ENCODE measurements at places on chromosomes 11 and 22.
A peak's percentile ranks its signal among the peaks of the same experiment; 100 is the strongest.

GRCh38 chr22:25557218-25557617, 7.3 kb upstream of the GRK3 start:
- no peak for DNase-seq

DNA sequence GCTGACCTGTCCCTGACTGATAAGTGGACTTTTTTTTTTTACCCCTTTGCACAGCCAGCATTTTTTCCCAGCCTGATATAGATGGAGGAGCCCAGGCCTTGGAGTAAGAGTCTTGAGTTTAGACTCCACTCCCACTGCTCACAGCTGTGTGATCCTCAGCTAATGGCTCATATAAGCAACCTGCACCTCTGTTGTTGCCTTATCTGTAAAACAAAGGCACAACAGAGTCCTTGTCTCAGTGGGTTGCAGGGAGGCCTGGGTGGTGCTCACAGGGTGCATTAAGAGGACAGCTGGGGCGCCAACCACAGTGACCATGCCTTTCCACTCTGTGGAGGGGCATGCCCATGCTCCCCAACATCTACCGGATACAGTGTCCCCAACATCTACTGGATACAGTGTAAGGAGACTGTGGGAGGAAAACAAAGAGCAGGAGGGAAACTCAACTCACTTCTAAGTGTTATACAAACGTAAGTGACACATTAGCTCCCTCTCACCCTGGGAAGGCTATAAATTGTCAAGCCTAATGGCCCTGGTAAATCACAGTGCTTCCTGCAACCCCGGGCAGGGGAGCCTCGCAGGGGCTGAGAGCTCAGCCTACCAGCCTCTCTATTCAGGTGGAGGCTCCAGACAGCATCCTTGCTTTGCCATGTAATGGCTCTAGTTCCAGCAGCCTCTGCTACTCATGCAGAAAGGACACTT, 109.5 kb downstream of the TENM4 start:
- DNase-seq = no peak

DNA sequence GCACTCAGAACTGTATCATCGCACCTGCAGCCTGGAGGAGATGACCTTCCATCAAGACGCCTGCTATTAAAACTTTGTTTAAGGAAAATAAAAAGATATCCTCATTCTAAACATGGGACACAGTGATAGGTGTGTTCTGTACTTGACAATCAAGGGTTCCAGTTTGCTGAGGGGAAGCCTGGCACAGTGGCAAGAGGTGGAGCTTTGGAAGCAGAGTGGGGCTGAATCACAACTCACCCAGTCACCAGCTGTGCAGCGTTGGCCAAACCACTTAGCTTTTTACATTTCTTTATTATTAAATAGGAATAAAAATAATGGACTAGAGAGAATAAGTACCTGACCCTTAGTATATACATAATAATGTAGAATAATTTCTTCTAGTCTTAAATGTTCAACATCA, 220.7 kb downstream of the TENM4 start:
- DNase-seq = peak; percentile 31

DNA sequence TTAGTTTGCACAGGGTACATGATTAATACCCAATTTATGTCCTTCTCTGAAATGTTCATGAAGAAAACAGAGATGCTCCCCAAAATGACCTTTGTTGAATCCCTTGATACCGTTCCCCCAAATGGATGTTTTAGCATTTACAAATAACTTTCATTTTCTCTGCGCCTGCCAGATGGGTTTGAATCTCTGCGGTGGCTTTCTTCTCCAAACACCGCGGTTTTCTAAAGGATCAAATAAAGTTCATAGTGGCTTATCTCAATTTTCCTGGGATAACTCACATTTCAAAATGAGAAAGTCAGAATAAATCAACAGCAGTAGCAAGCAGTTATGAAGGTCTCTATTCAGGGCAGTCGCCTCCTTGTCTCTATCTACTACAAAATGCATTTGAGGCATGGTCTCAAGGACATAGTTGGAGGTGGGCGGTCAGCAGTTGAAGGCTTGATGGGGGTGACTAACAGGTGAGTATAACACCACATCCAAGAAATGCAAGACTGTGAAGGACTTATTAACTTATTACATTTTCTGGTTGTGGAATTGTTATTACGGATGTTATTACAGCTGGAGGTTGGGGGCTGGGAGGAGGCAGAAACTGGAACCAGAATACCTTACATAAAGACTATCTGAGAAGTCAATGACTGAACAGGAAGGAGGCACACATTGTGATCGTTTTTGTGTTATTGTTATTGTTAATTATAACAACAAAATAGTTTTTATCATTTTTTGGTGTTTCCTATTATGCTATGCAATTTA, 1513.3 kb downstream of the FAM181B start:
- no peak for DNase-seq

- DNase-seq = peak; percentile 93
Observed at GRCh38 chr11:126149759-126150625, 61.5 kb downstream of the RPUSD4 start.

GRCh38 chr11:126337474-126338241, 17.8 kb upstream of the ST3GAL4 start:
- no peak for DNase-seq

- DNase-seq = no peak
Observed at GRCh38 chr11:78577495-78577894, 2.8 kb upstream of the NARS2 start.

DNA sequence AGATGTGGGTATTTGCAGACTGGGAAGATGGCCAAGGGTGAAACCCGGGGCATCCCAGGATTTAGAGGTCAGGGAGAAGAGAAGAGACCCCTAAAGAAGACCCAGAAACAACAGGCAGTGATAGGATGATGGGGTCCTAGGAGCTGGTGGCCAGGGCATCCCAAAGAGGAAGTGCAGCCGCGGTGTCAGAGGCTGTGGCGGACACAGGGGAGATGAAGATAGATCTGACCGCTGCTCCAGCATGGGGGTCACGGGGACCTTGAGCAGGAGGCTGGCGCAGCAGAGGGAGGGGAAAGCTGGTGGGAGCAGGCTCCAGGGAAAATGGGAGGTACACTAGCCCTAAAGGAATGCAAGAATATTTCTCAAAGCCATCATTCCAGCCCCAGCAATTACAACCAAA, 47.3 kb downstream of the CTTN start:
- DNase-seq = no peak

DNA sequence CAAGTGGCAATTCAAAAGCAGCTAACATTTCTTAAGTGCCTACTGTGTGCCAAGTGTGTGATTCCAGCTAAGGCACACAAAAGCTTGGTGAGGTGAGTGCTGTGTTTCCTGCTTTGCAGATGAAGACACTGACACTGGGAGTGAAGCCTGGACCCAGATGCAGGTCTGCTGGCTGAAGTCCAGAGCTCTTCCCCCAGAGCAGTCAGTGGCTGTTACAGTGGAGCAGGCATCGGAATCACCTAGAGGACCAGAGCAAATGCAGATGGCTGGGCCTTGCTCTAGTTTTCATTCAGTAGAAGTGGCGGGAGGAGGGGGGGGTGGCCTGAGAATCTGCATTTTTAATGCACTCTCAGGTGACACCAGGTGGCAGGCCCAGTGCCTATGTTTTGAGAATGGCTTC, 342.3 kb downstream of the CADM1 start:
- DNase-seq = no peak

DNA sequence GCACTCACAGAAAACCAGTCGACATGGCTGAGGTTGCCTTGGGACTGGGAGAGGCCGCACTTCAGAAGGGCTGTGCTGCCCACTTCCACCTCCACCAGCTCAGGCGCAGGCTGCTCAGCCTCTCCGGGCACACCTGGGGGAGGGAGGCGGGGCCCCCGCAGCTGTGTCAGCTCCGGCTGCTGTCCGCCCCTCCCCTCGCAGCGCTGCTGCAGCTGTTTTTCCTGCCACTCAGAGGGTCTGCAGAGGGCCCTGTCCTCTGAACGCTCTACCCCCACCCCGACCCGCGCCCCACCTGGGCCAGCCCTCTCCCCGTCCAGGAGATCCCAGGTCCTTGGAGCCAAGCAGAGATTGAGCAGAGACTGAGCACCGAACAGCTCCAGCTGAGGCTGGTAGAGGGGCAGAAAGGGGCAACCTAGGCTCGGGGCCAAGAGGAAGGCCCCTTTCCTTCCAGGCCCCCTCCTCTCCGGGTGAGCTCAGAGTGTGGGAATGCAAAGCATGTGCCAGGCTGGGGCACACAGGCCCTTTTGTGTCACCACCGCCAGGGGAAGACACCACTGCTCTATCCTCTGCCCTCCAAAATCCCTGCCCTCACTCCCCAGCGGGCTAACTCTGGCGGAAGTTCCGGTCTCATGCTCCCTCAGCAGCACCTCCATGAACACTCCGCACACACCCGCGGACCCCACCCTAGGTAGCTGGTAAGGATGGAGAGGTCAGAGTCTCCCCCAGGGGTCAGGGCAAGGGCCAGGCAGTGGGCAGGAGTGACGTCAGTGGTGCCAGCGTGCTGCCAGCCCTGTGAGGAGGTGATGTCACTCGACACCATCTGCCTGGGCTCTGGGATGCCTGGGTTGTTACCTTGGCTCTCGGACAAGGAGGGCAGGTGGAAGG, 1.6 kb downstream of the MCAM start:
- peak; percentile 43 for DNase-seq

- no peak for DNase-seq
Observed at GRCh38 chr11:92675303-92675702, 294.1 kb upstream of the MTNR1B start.

- DNase-seq = peak; percentile 62
Observed at GRCh38 chr11:111331711-111332479, 33.5 kb downstream of the POU2AF3 start.

GRCh38 chr11:78646564-78647185, 72.0 kb upstream of the NARS2 start:
- DNase-seq = peak; percentile 42

GRCh38 chr11:121892863-121893262, 223.2 kb downstream of the BLID start:
- DNase-seq = peak; percentile 43

- no peak for DNase-seq
Observed at GRCh38 chr22:23164091-23164490, 16.2 kb upstream of the BCR start.

- no peak for DNase-seq
Observed at GRCh38 chr11:131471976-131472375, 101.6 kb downstream of the NTM start.

- DNase-seq = no peak
Observed at GRCh38 chr11:36392196-36392595, 96.1 kb downstream of the PRR5L start.

GRCh38 chr22:32327596-32328171, 30.0 kb upstream of the RFPL3 start:
- DNase-seq = no peak

DNA sequence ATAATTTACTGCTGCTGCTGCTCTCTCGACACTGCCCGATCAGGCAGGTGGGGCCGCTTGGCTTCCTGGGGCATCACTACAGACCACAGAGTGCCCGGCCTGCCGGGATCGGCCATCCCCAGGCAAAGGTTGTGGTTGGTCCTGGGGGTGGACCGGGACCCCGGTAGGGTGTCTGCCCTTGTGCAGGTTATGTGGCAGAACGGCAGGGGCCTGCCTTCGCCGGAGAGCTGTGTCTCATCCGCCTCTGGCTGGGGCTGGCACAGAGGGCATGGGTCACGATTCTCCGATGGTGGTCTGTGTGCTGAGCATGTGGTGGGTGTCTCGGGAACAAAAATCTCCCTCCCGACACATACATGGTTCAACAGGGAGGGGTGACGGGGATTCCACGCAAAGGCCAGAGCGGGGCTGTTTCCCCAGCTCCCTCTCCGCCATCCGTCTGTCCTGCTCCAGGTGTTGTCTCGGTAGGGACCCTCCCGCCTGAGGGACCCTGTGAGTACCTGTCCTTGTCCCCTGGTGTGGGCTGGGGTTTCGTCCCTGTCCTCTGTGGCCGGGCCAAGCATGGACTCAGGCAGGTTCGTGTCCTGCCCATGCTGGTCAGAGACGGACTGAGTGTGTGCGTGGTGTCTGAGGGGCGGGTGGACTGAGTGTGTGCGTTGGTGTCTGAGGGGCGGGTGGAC, 7.8 kb downstream of the GRAMD4 start:
- no peak for DNase-seq

DNA sequence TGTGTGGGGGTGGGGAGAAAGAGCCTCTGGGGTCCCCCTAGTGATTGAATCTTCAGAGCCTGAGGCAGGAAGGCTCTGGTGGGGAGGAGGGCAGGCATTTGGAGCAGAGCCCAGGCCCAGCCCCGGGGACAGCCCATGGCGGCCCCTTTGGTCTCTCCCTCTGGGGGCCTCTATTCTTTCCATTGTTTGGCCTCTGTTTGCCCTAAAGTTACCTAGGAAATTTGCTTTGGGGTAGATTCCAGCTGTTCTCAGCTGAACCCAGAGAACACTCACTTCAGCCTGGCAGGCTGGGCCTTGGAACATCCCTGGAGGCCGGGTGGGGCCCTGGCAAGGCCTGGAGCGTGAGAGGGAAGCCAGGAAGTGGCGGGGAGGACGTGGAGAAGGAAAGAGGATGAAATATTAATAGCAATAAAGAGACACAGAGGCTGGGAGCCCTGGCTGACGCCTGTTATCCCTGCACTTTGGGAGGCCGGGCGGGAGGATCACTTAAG, 22.9 kb upstream of the A4GALT start:
- peak; percentile 57 for DNase-seq

GRCh38 chr22:44317886-44318637, 5.3 kb upstream of the SHISAL1 start:
- no peak for DNase-seq

DNA sequence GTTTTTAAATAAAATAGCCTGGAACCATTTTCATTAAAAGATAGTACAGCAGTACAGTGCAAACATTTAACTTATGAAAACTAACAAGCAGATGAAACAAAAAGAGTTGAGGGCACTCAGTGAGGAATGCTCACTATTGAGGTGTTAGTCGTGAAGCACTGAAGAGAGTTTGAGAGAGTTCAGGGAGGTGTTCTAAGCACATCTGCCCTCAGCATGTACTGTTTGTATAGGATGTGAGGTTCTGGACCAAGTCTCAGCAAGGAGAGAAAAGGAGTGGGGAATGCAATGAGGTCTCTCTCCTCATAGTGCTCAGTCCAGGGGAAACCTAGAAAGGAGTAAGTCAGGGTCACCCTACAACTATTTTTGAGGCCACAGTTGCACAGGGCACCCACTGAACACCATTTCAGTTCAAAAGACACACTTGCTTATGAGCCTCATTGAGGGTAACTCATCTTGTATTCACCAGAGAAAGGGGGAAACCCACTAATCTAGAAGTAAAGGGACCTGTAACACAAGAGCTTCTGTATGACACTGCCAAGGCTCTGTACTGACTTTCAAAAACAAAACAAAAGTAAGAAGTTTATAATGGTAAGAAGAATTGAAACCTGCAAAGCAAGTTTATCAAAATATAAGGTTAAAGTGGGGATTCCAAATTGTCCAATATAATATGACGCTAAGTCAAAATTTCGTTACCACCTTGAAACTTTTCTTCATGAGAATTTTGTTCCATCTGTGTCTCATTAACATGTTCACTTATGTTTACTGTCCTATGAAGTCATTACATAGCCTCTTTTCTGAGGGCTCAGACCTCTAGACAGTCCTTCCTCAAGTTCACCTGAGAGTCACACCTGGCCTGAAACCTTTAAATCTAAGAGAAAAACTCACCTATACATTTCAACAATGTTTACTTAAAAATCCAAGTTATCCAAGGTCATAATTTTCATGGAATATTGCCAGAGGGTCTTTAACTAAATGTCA, 275.3 kb downstream of the ETS1 start:
- no peak for DNase-seq

- no peak for DNase-seq
Observed at GRCh38 chr11:55726715-55727324, 46.4 kb upstream of the OR5D13 start.

Data from RPMI7951 (cell line).